Activated CD4-positive, CD25-positive, alpha-beta regulatory T cell (primary cell): ENCODE measurements at places on chromosomes 3 and 15.

DNA sequence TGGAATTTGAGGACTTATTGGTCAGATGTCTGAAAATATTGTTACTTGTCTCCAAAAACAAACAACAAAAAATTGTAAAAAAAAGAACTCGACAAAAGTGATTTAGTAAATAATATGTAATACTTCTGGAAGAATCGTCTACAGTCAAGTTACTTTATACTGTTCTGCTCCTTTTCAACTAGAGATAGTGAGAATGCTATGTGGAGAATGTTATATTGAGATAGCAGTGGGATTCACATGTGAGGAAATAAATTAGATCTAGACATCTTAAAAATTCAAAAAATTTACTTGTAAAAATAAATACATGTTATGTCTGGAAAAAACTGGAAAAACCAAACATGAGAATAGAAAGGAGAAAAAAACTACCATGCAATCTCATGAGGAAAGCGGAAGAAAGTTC, 64.9 kb downstream of the SGO1 start:
- no peak for DNase-seq

- DNase-seq, result no peak
Measured at GRCh38 chr3:115111632-115112031, 35.5 kb downstream of the ZBTB20 start.

- no peak for DNase-seq
Measured at GRCh38 chr3:193960487-193961274, 175.3 kb upstream of the HES1 start.

GRCh38 chr3:27387625-27388024, 18.4 kb upstream of the NEK10 start:
- no peak for DNase-seq

- no peak for DNase-seq
Measured at GRCh38 chr3:12044860-12045259, 40.7 kb downstream of the SYN2 start.

- DNase-seq, result no peak
Measured at GRCh38 chr15:48775546-48775945, 35.3 kb downstream of the CEP152 start.

GRCh38 chr15:53625260-53625659, 134.2 kb downstream of the WDR72 start:
- DNase-seq, result no peak

DNA sequence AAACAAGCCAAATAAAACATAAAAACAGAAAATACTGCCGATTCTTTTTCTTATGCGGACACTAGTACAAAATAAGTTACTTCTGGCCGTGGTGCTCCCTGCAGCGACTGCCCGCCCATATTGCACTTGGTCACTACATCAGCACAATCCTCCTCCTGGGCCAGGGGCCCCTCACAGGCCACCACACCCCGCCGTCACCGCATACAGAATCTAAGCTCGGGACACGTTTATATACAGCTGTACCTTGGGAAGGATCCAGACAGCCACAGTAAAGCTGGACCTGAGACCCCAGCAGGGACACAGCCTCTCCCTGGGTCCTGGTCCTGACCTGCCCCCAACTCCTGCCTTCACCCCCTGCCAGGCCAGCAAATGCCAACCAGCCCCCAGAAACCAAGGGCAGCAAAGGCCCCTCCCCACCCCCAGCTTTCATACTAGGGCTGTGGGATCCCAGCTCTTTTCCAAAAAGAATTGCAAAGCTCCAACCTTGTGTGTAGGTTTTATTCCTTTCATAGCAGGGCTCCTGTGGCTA, 12.9 kb upstream of the DNAJB8 start:
- DNase-seq, result no peak

DNA sequence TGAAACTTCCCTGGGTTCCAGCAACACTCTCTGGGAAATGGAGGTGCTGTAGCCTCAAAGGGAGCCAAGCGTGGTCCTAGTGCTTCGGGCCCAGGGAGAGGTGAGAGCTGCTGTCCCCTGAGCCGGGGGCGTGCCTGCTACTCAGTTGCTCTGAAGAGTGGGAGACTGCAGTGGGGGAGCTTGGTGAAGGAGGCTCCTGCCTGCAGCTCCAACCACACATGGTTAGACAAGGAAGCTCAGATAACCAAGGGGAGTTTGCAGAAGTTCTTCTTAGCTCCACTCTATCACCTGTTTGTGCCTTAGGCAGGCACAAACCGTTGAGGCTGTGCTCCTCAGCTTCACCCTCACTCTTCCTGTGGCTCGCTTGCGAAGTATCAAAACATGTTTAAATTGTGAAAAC, 53.6 kb upstream of the TRPM1 start:
- DNase-seq, result no peak

GRCh38 chr3:25460751-25461150, 32.7 kb downstream of the RARB start:
- DNase-seq, result no peak

GRCh38 chr3:99760031-99760430, 57.6 kb upstream of the CMSS1 start:
- DNase-seq, result no peak

DNA sequence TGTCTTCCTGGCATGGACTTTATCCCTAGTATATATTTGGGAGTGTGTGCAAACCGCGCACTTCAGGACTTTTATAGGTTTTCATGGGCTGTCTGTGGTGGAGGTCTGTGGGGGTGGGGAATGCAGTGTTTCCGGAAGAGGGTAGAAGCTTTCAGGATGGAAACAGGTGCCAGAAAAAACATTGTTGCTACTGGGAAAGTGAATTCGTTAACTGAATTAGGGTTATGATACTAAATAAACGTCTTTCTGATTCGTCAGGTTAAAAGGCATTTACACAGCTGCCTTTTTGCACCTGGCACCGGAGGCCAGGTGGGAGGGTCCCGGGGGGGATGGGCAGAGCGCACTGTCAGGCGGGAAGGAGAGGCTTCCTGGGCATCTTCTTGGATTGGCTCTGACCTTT, 62.1 kb downstream of the SLCO3A1 start:
- no peak for DNase-seq

DNA sequence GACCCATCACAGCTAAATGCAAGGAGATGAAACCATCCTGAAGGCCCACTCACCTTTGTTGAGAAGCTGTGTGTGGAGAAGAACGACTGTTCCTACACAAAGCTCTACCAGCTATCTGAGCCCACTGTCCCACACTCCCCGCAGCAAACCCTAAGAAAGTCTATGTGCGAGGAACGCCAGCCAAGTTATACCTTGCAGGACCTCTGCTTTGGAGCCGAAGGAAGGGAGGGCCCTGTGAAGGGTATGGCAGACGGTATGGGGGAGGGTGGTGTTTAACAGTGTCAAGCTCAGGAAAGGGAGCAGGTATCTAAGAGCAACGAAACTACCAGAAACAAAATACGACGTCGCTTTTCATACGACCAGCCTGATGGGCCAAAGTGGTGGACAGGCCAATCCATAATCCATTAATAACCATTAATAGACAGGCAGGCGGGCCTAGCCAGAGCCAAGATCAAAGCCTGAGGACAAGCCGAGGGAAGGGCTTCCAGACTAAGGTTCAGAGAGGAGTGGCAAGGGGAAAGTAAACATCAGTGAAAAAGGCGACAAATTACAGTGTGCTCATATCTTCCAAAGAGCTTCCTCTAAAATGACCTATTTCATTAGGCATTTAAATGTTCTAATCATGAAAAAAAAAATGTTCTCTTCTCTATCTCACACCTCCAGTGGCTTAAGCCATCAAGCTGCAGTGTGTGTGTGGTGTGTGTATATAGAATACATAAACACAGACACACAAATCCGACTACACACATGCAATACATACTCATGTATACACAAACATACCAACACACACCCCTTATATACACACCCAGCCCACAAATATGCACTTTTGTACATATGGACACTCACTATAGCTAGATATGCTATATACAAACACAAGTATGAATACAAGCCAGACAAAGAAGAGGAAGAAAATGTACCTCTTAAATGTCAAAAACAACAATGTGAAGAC, 43.9 kb downstream of the PTPN23 start:
- DNase-seq, result no peak

DNA sequence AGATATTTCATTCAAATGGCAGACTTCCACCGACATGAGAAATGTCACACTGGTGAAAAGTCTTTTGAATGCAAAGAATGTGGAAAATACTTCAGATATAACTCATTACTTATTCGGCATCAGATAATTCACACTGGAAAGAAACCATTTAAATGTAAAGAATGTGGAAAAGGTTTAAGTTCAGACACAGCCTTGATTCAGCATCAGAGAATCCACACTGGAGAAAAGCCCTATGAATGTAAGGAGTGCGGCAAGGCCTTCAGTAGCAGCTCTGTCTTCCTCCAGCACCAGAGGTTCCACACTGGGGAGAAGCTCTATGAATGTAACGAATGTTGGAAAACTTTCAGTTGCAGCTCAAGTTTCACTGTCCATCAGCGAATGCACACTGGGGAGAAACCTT, 8.6 kb upstream of the ZNF621 start:
- DNase-seq, result no peak

DNA sequence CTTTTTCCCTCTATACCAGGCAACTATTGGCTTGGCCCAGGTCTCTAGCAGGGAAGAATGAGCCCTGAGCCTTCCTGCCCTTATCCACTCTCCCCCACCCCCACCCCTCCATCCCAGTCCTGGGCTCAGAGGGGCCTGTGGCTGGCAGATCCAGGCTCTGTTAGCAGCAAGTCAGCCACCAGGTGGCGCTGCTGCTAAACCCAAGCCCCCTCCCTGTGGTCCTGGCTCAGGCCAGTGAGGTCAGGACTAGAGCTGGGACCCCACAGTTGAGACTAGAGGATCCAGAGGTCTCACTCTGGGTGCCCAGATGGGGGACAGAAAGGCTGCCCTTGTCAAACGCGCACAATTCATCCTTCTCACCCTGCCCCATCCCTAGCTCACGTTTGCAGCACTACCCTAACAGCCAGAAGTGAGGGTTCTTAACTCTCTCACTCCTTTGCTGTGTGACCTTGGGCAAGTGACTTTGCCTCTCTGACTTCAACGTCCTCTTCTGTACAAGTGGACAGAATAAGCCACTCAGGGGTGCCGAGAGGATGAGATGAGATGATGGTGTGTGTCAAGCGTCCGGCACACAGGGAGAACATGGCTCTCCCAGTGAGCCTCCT, 46.8 kb upstream of the SLC6A1 start:
- peak; percentile 10 for DNase-seq

DNA sequence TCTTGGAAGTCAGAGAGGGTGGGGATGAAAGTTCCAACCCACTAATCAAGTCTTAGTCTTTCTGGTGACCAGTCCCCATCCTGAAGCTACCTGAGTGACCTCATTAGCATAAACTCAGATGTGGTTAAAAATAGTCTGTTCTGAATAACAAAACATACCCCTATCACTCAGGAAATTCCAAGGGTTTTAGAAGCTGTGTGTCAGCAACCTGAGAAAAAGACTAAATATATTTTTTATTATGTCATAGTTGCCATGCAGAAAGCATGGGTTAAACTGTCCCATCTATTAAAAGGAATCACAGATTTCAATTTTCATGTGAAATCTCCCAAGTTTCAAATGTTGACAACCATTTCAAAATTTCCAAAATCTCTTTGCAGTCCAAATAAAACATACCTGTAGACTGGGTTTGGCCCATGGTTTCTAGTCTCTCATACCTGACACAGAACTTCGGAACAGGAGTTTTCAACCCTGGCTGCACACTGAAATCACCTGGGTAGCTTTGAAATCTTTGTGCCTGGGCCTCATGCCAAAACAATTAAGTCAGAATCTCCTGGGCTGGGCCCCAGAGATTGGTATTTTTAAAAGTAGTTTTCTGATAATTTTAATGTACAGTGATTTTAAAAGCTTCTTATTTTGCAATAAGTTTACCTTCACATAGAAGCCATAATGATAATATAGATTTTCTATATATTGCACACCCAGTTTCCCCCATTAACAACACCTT, 476.3 kb downstream of the RBMS3 start:
- no peak for DNase-seq

DNA sequence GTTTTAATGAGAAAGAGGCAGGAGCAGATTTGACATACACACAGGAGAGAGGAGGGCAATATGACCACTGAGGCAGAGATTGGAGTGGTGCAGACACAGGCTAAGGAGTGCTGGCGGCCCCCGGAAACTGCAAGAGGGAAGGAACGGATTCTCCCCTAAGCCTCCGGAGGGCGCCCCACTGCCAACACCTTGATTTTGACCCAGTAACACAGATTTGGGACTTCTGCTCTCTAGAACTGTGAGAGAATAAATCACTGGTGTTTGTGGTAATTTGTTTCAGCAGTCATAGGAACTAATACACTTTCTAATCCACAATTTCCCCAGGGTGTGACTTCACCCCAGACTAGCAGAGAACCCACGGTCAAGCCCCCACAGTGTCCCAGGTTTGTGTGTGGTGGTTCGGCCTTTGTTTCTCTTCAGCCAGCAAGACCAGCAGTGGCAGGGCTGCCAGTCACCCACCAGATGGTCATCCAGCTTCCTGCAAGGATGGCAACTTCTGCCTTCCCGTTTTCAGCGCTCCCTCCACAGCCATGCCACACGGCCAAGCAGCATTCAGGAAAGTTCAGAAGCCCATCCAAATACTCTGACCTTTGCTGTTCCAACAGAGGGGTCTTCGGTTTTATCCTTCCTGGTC, 23.6 kb upstream of the TSPAN3 start:
- no peak for DNase-seq

DNA sequence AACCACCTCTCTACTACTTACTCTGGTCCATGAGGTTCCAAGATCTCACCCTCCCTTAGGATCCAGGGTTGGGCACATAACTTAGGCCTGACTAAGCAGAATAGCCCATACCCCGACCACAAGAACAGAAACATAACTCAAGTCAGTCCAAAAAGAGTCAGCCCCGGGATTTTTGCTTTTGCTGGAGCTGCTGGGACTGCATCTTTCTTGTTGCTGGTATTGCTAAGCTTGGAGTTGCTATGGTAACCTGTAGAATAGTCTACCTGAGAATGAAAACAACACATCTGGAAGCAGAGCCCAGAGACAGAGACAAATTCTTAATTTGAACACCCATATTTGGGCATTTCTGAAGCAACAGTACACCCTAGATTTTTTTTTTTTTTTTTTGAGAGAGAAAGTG, 6.5 kb downstream of the RUBCN start:
- no peak for DNase-seq

DNA sequence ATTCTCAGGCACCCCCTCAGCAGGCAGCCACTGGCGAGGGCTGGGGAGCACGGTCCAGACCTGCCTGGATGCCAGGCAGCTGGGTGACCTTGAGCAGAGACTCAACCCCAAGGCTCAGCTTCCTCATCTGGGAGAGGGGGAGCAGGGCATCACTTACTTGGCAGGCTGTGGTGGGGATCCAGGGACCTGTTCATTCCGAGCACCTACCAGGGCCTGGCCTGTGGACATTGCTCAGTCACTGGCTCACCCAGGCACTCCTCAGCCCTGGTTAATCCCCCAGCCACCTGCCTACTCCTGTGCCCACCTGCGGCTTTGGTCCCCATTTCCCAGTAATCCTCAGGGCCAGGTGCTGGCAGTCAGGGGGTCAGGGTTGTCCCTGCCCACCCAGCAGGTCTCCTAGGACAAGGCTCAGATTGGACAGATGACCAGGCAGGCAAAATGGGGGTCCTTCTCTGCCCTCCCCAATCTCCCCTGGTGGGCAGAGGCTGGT, 9.3 kb upstream of the RPL29 start:
- no peak for DNase-seq
